Cerebellar nuclear complex (tissue), 1 donor: ENCODE measurements at places on chromosomes 3 and 15.

DNA sequence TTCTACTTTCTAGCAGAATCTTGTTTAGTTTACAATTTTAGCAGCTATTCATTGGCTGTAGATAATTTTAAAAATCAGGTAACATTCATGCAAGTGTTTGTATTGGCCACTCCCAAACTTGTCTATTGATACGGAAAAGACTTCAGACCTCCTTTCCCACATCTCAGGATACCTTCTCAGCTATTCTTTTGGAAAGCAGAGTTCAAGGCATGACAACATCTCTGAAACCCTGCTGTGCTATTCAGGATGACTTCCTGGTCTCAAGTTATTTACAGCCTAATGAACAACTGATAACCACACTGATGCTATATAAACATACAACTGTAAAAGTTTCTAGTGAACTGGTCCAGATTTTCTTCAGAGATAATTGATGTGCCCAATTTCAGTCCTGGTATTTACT lies 55.8 kb downstream of the DZIP3 start:
- no peak for DNase-seq

DNA sequence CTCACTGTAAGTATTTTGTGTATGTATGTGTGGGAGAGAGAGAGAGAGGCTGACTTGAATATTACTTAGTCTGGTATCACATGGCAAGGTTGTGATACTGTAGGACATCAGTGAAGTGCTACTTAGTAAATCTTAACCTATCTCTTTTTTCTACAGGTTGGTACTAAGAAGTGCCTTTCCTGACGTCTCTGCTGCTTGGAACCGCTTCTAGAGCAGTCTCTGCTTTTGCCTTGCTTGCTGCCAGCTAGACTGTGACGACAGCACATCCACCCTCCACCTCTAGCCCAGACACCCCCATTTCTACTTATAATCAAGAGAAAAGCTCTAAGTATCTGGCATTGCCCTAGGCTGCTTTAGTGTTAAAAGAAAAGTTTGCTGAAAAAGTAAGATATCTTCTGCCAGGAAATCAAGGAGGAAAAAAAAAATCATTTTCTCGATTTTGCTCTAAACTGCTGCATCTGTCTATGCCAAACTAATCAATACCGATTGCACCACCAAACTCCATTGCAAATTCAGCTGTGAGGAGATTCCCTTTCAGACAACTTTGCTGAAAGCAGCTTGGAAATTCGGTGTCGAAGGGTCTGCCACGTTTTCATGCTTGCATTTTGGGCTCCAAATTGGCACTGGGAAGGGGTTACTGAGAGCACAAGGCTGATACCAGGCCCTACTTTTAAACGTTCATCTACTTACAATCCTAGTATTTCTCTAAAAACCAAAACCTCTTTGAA lies 30.7 kb downstream of the MBNL1 start:
- DNase-seq: no peak

- DNase-seq: no peak
These were observed 17.7 kb downstream of the TICRR start for GRCh38 chr15:89593018-89593417.

- no peak for DNase-seq
These were observed 171.2 kb downstream of the KLHL25 start for GRCh38 chr15:85623315-85624049.

GRCh38 chr3:194278186-194278845 lies 72.8 kb downstream of the CPN2 start:
- DNase-seq: no peak

DNA sequence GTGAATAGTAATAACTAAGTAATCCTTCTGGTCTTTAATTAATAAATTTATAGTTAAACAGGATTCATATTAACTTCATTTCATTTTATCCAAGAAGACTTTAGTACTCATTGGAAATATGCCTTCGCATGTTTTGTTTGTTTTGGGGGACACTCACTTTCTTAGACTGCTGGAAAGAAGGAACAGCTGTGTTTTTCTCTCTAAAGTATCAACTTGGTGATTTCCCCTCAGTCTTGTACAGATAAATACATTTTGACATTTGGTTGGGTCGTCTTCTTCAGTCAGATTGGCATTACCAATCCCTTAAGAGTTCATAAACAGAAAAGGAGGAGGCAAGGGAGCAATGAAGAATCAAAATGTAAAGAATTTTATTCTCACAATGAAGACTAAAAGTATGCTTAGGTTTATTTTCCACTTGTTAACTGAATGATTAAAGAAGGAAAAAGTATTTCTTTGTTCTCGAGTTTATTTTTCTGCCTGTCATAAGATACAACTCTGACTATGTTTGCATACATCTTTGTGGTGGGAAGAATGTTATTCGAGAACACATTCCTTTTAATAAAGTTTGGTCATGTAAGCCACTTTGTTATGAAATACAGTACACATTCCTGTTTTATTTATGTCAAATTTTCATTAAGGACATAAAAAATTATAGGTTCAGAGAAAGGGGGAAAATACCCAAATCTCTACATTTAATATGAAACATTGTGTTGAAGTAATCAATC lies 140.2 kb downstream of the GMNC start:
- no peak for DNase-seq

DNA sequence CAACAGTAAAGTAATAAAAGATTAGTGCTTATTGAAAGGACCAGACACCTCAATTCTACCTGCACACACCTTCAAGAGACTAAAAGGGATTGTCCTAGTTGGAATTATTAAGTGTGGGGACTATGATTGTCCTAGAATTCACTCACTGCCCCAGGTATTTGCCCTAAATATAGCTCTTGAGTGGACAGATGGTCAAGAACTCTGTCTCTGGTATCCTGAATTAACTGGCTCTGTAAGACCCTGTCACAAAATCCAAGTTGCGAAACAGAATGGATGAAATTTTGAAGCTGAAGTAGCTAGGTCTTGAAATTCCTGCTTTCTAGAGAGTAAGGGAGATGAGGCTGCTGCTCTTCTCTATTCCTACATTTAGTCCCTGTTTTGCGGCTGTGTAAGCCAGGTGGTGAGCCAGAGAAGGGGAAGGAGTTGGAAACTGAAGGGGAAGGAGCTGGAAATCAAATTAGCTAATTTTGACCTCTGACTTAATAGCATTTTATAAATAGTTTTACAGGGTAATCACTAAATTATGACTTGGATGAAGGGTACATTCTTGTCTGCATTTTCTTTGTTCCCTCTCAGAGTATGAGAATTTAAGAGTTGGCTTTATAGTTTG lies 34.5 kb downstream of the KBTBD12 start:
- peak; percentile 4 for DNase-seq

DNA sequence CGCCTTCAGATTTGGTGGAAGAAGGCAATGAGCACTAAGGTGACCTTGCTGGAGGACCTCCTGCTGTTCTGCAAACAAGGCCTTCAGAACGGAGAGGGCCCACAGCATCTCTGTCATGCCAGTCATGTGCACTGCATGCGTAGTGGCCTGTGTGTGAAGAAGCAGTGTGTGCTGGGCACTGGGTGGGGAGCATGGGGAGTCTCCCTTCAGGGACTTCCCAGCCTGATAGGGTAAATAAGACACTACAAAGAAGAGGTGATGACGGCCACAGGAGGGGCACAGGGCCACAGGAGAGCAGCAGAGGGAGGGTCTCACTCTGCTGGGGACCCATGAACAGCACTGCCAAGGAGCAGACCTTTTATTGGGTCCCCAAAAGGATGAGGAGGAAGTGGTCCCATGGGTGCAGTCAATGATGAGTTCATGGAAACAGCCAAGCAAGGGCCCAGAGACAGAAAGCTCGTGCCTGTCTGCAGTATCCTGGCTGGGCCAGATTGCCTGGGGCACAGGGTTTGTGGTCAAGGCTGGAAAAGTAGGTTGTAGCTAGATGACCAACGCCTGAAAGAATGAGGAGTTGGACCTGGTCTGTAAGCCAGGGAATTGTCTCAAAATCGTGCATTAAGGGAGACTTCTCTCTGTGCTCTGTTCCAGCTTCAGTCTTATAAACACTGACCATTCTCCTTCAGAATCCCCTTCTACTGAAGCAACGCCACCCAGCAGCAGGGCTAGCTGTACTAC lies 67.8 kb upstream of the SEC61A1 start:
- no peak for DNase-seq

DNA sequence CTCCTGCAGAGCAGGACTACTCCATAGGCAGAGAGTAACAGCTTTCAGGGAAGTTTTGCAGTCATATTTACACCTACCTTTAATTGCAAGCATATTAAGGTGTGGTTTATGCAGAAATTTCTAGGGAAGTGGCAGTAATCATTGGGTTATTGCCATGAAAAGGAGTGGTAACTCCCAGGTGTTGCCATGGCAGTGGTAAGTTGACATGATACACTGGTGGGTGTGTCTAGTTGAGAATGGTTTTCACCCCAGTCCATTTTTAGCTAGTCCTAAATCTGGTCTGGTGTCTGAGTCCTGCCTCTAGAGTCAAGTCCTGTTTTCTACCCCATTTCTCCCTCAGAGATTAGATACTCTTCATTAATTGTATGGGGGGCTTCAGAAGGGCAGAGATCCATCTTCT lies 128.4 kb upstream of the GMNC start:
- no peak for DNase-seq

DNA sequence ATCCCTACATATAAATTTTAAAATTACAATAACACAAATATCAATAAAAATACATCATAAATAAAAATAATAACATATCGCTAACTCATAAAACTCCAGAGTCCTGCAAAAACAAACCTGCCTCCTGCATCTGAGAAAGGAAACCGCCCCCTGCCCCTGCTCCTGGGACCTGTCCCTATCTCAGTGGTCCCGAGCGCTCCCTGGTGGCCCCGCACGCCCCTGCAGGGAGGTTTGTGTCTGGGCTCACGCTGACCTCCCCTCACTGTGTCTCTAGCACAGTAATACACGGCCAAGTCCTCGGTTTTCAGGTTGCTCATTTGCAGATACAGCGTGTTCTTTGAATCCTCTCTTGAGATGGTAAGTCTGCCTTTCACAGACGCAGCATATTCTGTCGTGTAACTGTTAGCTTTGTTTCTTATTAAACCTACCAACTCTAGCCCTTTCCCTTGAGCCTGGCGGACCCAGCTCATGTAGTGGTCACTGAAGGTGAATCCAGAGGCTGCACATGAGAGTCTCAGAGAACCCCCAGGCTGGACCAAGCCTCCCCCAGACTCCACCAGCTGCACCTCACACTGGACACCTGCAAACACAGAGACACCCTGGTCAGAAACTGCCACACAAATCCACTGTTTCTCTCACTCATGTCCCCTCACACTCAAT lies 554.1 kb downstream of the GOLGA6L6 start:
- DNase-seq: no peak

- DNase-seq: no peak
These were observed 5.9 kb upstream of the ARHGEF26 start for GRCh38 chr3:154115332-154115731.

DNA sequence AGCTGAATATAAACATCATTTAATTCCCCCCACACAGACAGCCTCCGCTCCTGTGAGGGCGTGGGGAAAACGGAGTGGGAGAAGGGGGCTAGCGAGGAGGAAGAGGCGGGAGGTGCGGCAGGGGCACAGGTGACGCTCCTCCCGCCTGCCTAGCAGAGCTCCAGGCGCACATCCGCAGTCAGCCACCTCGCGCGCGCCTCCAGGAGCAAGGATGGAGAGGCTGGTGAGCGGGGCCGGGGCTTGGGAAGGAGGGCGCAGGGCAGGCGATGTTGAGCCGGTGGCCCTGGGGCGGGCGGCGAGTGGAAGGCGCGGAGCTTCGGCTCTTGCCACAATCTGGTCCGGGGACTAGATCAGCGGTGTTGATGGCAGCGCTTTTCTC lies at the start of gene CD200:
Gene CD200 (plus strand): TSS at position 155 of the 379 bp plus-strand sequence. CDS start 57 bp downstream, at position 212.
- DNase-seq: peak; percentile 54

DNA sequence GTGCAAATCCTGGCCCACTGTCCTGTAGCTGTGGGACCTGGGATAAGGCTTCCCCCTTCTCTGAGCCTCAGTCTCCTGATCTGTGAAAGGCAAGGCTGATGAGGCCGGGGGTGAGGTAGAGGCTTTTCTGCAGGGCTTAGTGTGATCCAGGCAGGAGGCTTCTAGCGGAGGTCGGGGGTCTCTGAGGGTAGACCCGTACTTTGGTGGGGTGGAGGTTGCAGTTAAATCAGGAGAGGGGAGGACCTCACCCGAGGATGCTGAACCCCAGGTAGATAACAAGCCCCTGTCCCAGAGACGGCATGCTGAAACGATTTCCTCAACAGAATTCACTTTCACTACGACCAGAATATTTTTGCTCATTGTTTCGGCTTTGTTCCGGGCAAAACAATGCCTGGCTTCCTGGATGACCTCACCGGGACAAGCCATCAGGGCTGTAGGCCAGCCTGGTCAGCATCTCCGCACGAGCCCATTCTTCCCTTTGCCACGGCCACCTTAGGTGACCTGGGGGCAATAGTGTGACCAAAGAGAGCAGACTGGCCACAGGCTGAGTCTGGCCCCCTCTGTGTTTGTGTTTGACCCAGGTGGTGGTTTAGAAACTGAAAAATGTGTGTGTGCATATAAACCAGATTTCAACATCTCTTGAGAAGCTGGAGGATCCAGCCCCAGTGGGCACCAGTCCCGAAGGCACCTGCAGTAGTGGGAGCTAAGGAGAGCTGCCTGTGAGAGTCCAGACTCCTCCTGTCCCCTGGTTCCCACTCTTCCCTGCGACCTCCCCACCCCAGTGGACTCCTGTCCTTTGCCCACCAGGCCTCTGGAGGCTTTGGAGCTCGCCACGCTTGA lies 33.0 kb downstream of the SLC6A6 start:
- DNase-seq: no peak

- no peak for DNase-seq
These were observed 39.4 kb upstream of the LIMD1 start for GRCh38 chr3:45555086-45555591.

DNA sequence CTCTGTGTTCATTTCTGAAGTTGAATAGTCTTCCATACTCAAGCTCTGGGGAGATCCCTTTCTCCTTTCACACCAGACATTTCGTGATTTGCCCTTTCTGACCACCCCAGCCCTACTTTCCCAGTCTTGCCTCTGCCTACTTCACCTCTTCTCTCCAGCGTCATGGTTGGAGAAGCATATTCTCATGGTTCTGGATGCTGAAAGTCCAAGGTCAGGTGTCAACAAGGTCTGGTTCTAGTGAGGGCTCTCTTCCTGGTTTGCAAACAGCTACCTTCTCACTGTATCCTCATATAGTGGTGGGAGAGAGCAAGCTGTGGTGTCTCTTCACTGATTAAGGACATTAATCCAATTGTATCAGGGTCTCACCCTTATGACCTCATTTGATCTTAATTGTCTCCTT lies 169.4 kb downstream of the IGF1R start:
- DNase-seq: no peak

- DNase-seq: no peak
These were observed 14.3 kb downstream of the ABCC5 start for GRCh38 chr3:184003187-184003967.

- DNase-seq: no peak
These were observed 524.7 kb downstream of the GRM7 start for GRCh38 chr3:7385635-7386034.

DNA sequence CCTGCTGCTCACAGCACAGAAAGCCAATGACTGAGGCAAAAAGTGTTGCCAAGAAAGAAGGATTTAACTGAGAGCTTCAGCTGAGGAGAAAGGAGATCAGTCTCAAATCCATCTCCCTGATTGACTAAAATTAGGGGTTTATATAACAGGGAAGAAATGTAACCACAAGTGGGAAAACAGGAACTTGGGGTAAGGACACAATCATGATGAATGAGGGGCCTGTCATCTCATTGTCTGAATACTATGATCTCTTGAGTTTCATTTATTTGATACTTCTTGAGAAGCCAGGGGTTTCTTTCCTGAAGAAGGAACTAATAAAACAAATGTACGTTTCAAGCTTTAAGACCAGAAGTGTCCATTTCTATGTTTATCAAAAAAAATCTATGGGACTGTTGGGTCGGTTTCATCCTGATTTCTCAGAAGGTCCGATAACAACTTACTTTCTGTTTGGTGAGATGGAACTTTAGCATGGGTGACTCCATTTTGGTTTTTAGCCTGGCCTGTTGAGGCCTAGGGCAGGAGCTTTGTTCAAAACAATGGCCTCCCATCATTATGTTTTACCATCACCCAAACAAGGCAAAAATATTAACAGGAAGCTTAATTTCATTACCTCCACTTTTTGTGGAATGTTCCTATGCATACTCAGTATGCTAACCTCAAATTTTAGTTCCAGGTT lies 76.6 kb upstream of the PIAS1 start:
- DNase-seq: no peak
